Thoracic aorta (tissue), 2 donors: ENCODE measurements at places on chromosomes 12 and 14.

- DNase-seq = no peak
Observed at GRCh38 chr12:104352106-104352713, 48.7 kb downstream of the EID3 start.

DNA sequence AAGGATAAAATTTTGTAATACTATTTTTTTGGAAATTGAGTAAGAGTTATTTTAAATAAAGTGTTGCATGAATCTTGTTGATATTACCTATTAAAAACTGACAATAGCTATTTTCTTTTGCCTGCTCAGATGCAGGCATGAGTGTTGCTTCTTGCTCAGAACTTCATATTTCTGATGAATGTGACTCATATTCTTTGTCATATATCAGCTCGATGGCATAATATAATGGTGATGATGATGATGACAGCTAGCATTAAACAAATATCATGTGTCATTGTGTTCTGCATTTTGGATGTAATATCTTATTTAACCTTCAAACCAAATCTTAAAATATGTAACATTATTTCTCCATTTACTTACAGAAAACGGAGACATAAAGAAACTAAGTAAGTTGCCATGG, 605.5 kb upstream of the FOXG1 start:
- DNase-seq = no peak

- DNase-seq = peak; percentile 40
Observed at GRCh38 chr12:89162589-89163261, 189.6 kb downstream of the DUSP6 start.

GRCh38 chr12:109461846-109462756, 15.0 kb downstream of the KCTD10 start:
- peak; percentile 78 for DNase-seq

GRCh38 chr12:98752726-98753125, 107.6 kb downstream of the APAF1 start:
- DNase-seq = no peak

GRCh38 chr12:27343255-27344000, 10.8 kb downstream of the BMAL2 start:
- DNase-seq = no peak
